ENCODE measurements at places on chromosomes 3 and 15.

DNA sequence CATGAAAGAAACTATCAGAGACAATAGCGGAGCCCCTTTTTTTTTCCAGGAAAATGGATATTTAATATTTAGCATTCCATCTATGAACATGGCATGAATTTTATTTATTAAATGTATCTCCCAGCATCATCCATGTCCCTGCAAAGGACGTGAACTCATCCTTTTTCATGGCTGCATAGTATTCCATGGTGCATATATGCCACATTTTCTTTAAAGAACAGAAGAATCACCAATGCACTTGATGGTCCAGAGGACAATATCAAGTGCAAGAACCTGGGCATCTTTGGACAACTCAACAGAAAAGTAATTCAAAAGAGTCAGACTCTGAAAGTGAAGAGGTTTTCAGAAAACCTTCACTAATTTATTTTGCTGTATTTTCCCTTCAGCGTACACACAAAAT lies 133.0 kb upstream of the SLC7A14 start:
- DNase-seq: no peak

GRCh38 chr3:183285828-183286457 lies 32.9 kb downstream of the B3GNT5 start:
- DNase-seq: peak; percentile 98

DNA sequence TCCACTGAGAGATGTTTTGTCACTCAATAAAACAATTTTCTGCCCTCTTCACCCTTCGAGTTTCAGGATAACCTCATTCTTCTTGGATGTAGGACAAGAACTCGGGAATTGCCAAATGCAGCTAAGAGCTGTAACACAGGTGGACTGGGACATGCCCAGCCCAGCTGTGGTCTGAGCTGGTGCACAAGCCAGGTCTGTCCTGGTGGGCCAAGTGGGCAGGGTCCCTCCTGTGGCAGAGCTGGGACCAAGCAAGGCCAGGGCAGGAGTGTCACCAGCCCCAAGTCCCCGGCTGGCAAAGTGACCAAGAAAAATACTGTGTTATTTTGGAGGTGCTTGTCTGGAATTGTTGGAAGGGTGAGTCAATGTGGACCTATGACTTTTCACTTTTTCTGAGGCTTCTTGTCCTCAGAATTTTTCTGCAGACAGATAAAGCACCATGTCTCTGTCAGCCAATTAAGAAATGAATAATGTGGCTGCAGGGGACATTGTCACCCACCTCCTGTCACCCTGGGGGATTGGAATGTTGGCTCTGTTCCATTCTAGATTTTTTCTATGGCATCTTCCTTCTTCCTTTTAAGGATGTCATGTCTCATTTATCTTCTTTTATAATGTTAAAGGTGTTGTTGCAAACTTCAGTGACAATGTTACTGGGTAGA lies 645.2 kb upstream of the EPHA6 start:
- no peak for DNase-seq

DNA sequence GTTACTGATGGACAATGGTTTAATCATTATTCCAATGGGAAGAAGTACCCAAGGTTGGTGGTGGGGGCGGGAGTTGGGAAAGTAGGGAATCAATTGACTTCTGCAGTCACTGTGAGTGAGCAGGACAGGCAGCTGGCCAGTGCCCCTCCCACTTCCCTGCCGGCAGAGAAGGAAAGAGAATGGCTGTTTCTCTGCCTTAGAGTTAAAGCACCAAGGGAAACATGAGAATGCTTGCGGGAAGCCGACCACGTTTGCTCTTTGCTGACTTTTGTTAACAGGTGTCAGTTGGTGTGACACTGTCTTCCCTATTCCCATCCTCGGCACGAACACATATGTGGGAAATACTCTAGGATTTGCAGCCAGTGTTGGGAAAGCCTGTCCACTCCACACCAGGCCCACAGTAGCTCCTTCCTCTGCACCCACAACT lies 33.5 kb upstream of the MFSD1 start:
- peak; percentile 55 for DNase-seq

DNA sequence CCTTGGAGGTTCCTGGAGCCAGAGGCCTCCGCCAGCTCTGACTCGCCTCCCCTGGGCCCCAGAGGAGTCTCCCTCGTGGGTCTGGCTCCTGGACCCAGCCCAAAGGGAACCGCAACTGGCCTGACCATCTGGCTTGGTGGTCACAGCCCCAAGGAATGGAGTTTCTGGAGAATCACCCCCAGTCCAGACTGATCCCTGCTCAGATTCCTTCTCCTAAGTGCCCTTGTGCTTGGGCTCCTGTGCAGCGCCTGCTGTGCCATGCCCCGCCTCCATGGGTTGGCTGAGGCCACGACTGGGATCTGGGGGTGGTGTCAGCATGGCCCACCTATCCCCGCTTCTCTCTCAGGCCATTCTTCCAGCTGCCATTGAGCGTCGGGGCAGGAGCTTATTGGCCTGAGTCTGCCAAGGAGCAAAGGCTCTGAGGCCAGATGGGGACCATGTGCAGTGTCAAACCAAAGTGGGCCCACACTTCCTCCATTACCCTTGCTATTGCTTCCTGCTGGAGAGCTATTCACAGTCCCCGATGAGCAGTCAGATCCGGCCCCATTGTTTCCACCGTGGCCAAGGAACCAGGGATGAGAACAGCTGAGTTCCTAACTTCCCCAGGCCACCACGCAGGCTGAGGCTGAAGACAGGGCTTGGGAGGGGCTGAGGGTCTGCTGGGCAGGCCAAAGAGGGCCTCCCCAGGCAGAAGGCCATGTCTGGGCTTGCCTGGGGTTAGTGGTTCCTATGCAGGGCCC lies 19.0 kb downstream of the CSPG4 start:
- DNase-seq: no peak

GRCh38 chr15:99707473-99708270 lies 25.6 kb downstream of the LYSMD4 start:
- peak; percentile 26 for DNase-seq

- DNase-seq: no peak
Measured at GRCh38 chr3:66229931-66230330, 9.1 kb downstream of the SLC25A26 start.

DNA sequence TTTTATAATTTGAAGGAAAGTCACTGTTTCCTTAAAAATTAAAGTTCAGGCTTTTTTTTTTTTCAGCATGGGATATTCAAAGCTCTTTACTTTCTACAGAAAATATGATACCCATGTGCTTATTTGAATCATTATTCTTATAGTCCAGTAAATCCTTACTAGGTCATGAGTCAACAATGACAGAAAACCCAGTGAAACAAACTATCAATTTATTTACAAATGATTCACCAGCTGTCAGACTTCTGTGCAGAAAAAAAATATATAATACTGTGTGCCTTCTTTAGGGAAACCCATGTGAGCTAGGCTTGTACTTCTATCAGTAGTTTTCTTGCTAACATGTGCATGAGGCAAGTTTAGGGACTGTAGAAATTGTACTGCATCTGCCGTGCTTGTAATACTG lies 1.2 kb downstream of the ACP3 start:
- DNase-seq: peak; percentile 29

DNA sequence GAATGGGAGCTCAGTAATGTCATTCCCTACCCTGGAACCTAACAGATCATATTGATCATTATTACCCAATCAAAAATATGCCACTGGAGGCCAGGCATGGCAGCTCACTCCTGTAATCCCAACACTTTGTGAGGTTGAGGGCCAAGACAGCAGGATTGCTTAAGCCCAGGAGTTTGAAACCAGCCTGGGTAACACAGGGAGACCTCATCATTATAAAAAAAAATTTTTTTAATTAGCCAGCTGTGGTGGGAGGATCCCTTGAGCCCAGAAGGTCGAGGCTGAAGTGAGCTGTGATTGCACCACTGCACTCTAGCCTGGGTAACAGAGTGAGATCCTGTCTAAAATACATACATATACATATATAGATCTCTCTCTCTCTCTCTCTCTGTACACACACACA lies 10.2 kb downstream of the IGDCC4 start:
- no peak for DNase-seq

DNA sequence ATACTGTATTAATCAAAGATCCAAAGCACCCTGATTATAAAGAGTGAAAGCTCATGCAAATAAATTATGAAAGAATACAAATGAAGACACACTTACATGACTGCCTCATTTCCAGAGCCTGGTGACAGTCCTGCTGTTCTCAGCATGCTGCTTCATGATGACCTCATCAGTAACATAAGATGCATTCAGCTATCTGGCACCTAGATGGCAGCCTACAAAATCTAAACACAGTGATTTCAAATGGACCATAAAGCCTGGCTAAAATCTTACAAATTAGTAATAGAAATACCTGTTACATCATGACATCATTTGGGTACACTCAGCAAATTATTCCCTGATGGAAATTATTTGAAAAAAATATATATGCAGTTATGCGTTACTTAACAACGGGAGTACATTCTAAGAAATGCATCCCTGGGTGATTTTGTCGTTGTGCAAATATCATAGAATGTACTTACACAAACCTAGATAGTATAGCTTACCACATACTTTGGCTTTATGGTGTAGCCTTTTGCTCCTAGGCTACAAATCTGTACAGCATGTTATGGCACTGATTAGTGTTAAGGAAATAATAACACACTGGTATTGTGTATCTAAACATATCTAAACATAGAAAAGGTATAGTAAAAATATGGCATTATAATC lies 207.2 kb downstream of the EPHA3 start:
- DNase-seq: peak; percentile 48

DNA sequence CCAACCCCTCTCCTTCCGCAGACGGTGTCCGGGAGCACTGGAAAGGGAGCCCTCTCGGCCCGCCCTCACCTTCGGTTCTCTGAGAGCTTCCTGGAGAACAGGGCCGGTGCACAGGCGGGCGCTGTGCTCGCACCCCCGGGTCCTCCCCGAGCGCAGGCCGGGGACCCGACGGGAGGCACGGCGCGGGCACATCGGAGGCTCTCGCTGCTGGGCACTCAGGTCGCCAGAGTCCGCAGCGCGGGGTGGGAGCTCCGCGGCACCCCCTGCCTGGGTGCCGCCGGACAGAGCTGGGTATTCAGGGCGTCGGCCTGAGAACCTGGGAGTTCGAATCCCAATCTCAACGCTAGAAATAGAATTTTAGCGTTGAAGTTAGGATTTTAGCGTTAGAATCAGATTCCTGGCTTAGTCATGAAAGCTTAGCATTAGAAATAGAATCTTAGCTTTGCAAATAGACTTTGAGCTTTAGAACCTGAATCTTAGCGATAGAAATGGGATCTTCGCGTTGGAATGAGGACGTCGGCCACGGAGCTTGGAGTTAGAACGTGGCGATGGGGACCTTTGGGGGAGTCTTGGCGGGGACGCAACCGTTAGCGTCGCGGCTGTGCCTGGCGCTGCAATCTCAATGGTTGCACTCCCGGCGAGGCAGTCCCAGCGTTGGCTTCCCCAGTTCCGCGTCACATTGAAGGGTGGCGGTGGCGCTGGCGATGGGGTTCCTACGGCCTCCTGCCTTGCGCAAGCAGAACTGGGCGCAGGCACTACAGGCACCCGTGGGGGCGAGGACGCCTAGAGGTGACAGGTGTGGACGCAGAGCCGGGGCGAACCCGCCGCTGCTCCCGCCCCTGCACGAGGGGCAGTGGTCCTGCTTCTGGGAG lies 549 bp downstream of the TRH start:
- DNase-seq: no peak
